GM12865 (cell line): ENCODE measurements at places on chromosomes 5 and 9.

GRCh38 chr5:178685386-178686059 lies 44.9 kb downstream of the ZNF354A start:
- no peak for DNase-seq

DNA sequence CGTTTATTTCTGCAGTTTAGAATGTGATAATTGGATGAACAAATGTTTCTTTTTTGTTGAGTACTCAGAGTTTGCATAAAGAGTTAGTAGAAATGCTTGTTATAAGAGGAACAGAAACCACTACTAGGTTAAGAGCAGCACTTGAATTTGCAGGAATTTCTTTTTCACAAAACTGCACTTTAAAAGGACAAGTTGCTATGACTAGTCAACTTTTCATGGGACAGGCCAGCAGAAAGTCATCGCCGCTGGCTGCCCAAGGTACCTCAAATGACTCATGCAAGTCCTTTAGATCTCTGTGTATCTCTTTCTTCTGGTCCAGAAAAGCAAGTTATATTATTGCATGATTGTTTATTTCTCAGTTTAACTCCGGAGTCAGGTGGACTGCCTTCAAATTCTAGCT lies 97.3 kb upstream of the HMHB1 start:
- peak; percentile 51 for DNase-seq

DNA sequence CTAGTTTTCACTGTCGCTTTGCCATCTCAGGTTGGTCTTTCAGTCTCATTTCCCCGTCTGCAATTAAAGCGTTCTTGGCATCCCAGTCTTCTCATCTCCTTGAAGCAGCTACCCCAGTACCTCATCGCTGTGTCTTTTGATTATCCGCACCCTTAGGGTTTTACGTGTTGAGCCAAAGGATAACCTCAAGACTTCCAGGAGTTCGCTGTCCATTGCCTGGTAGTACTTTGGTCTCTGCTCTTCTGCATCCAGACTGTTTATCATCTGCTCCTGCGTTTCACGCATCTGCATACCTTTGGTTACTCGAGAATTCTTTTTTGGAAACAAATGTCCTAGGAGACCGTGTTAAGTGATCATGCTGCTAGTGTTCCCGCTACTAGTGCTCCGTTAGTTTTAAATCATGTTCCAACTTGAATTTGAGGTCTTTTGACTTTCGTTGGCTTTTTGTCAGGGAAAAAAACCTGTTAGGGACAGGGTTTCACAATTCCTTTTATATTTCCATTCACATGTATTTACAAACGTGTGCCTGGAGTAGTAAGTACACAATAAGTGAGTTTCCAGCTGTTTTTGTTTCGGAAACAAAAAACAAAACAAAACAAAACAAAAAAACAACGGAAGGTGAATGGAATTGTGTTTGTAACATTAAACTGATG lies 888 bp downstream of the RABGAP1 start:
- no peak for DNase-seq

- DNase-seq, result no peak
Measured at GRCh38 chr9:108259917-108260675, 595.7 kb downstream of the ACTL7B start.

DNA sequence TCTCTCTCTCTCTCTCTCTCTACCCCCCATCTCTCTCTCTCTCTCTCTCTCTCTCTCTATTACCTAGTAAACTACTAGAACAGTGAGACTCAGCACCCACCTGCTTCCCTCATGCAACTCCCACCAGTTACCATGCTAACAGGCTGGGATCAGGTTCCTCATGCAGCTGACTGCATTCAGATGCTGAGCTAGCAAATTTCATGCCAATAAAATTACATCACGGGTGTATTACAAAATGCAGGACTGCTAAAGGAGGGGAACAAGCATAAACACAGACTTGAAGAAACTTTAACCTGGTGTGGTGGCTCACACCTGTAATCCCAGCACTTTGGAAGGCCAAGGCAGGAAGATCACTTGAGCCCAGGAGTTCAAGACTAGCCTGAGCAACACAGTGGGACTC lies 76.0 kb downstream of the CEMIP2 start:
- DNase-seq, result no peak

GRCh38 chr9:87889065-87889881 lies 6.6 kb downstream of the SPATA31E1 start:
- no peak for DNase-seq

- no peak for DNase-seq
Measured at GRCh38 chr9:115673599-115673998, 480.0 kb upstream of the PAPPA start.

DNA sequence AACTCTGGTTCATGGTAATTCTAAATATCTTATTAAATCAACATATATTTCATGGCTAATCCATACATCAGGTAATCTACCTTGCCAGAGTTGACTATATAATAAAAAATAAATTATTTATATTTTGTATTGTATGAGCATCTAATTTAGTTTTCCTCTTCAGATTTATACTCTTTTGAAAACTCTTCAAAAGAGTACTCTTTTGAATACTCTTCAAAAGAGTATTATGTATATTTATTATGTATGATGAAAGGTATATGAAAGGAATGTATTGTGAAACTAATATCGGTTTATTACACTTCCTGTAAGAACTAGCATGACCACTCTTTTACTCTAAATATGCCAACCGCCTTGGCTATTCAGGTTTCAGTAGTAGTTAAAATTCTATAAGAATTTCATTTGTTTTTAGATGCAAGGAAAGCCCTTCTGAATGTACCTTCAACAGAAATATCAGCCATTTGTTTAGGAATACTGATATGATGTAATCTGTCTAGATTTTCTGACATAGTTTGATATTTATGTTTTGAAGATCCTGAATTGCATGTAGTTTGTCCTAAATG lies 178.7 kb downstream of the WDR70 start:
- DNase-seq, result no peak

DNA sequence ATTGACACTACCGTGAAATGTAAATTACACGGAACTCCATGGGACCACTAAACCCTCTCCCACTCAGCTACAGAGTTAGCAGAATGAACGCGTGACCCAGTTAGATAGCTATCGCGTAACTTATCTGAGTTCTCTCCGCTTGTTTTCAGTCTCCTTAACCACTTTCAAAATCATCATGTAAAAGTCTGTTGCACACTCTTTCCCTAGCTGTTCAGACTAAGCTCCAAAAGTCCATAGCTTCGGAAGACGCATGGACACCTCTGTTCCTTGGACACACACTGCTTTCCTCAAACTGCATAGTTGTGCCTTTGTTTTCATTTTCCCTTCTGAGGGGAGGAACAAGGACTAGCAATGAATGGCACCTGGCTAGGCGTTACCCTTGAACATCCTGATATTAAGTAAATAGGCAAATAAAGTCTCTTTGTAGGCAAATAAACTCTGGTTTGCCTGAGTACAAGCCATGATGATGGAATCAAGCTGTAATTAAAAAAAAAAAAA lies 83.3 kb downstream of the DAPK1 start:
- no peak for DNase-seq

- DNase-seq, result no peak
Measured at GRCh38 chr5:14579731-14580397, 1.7 kb upstream of the OTULINL start.

GRCh38 chr5:74636149-74636548 lies 4.4 kb downstream of the ENC1 start:
- no peak for DNase-seq

- DNase-seq, result no peak
Measured at GRCh38 chr5:157381746-157382145, 78.3 kb upstream of the NIPAL4 start.

DNA sequence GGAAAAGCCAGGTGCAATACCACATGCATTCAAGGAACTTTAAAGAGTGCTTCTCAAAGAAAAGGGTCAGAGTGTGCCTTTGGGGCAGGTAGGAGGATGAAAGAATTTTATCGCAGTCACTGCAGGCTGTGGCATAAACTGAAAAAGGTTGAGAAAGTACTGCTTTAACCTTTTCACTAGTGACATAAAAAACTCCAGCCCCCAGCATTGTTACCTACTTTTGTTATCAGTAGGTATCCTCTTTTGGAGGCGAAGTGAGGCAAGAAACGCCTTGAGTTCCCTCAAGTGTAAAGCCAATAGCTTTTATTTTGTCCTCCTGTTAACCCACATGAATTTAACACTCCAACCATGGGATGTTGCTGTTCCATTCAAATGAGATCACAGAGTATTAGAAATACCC lies 64.7 kb upstream of the CHD1 start:
- DNase-seq, result peak; percentile 5

DNA sequence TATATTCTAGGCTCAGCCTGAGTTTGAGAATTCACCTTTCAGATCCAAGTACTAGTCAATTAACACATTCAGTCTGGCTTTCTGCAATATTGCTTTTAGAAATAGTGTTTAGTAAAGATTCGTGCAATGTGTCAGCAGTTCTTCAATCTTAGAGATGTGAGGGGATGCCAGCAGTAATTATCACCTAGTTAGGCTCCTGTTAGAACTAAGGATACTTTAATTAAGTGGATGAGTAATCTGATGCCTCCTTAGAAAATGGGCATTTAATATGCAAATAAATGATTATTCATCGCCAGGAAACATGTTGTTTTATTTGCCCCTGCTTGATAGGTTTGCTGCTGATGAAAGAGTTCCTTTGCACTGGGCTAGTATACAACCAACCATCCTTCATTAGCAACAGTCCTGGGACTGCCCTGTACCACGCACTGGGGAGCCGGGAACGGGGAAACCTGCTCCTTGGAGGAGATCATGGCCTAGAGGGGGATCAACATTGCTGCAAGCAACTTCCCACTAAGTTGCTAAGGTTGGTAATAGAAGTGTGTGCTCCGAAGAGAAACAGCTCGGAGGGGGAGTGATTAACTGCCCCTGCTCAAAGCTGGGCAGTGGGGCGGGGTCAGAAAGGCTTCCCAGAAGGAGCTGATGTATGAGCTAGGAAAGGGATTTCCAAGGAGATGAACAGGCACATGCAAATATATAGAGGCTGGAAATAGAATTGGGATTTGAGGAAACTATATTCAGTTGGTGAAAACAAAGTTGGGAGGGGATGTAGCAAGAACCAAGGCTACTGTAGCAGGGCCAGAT lies 231.8 kb downstream of the DRD1 start:
- DNase-seq, result no peak

GRCh38 chr9:117104206-117104605 lies 310.7 kb downstream of the ASTN2 start:
- DNase-seq, result no peak

- DNase-seq, result peak; percentile 19
Measured at GRCh38 chr5:5658226-5658625, 235.7 kb downstream of the ICE1 start.

- no peak for DNase-seq
Measured at GRCh38 chr9:115050002-115050490, 67.9 kb downstream of the TNC start.

- no peak for DNase-seq
Measured at GRCh38 chr9:81423589-81424326, 265.6 kb downstream of the TLE1 start.

DNA sequence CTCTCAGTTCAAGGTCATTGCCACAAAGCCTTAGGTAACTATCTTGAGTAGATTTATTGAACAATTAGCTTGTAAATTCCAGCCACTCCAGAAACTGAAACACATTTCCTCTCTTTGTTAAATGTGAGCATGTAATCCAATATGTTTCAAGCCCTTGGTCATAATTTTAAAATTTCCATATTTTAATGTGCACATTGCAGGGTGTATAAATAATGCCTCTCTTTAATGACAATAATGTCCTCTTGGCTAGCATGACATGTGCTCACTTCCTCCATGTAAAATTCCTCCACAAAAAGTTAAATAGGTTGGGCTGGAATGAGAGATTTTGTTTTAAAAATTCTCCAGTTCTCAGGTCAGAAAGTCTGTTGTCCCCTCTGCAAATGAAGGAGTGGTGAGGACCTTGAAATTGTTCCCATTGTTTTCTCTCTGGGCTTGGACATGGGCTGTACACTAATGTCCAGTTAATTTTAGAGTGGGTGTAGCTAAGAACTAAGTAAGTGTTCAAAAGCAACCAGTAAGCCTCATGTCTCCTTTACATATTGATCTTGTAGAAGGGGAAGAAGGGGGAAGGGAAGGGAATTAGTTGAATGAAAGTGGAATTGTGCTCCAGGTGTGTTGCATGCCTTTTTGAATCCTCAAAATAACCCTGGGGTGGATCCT lies 2.9 kb downstream of the PPP3R2 start:
- DNase-seq, result no peak

DNA sequence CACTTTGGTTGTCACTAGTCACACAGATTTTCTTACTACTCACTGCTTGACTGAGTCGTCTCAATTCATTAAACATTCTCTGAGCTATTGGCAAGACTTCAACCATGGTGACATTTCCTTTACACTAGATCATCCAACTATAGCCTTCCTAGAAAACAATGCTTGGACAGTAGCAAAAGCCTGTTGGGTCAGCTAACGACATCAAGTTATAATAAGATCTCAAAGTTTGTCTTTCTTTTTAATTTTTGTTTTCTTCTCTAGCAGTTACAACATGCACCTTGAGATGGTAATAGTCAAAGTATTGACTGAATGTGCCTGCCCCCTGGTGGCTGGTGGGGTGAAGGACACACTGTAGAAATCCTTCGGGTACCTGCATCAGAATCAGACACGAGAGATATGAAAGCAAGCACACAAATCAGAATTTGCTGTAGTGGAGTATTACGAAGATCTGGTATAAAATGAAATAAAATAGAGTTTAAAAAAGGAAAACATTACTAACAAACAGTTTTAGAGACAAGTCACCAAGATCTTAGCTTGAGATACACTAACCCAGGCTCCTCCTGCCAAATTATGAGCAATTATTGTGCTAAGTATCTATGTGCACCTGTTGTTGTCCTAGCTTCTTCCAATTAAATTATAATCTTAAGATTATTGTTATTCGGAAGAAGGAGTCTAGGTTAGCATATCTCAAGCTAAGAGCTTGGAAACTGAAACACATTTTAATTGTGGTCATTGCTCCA lies 81.2 kb downstream of the ARL15 start:
- DNase-seq, result peak; percentile 67

GRCh38 chr9:120918931-120919842 lies 7.4 kb downstream of the TRAF1 start:
- DNase-seq, result peak; percentile 21

DNA sequence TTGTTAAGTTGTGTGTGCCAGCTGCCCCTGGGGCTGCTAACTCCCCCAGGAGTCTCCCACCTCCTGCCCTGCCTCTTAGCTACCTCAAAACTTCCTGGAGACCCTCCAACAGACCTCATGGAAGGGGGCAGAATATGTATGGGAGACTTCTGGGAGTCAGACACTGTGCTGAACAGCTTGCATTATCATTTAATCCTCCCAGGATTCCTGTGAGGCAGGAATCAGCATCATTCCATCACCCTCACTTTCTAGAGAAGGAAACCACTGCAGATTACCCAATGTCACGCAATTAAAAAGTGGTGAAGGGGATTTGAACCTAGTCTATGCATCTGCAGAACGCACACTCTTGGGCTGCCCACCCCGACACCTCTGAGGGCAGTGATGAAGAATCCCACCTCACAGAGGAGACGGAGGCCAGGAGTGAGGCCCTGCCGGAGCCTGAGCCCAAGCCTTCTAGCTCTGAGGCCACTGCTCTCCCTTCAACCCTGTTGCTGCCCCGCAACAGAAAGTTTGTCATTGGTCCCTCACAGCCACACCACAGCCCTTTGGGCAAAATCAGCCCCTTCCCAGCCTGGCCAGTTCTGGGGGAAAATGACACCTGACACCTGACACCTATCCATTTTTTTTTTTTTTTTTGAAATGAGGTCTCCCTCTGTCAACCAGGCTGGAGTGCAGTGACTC lies 30.3 kb upstream of the IL17B start:
- no peak for DNase-seq
